ENCODE measurements at places on chromosomes 4 and X. TPM values are rescaled to one million over a fixed set of nuclear protein-coding genes. Genes with fewer than 3 reads are reported as not detected.

FAT4 gene
- 0.20 TPM for total RNA-seq

- no peak for DNase-seq
Measured at GRCh38 chr4:110467400-110467799, 8.6 kb upstream of the ENPEP start.

DNA sequence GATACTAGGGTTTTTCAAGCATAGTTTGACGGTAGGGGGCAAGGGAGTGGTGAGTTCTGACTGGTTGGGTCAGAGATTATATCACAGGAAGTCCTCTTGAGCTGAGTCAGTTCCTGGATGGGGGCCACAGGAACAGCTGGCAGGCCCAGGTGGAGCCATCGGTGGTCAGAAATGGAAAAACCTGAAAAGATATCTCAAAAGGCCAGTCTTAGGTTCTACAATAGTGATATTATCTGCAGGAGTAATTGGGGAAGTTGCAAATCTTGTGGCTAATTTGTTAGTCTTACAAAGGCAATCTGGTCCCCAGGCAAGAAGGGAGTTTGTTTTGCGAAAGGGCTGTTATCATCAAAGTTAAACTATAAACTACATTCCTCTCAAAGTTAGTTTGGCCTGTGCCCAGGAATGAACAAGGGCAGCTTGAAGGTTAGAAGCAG lies 159.3 kb downstream of the PTCHD1 start:
- peak; percentile 88 for DNase-seq

DNA sequence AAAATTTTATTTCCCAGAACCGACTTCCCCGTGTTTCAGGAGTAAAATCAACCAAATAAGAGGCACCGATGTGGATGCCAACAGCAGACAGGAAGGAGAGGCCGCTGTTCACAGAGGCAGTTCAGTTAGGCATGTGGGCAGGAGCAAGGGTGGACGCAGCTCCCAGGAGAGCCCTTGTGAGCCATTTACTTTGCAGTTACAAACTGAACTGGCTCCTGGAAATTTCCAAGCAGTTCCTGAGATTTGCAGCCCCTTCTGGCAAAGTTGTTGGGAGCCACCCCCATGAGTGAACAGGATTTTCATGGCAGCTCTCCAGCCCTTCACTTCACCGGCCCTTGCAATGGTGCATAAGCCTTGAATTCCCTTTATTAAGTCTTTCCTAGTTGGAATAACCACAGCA lies 189.1 kb downstream of the AFAP1 start:
- no peak for DNase-seq

DNA sequence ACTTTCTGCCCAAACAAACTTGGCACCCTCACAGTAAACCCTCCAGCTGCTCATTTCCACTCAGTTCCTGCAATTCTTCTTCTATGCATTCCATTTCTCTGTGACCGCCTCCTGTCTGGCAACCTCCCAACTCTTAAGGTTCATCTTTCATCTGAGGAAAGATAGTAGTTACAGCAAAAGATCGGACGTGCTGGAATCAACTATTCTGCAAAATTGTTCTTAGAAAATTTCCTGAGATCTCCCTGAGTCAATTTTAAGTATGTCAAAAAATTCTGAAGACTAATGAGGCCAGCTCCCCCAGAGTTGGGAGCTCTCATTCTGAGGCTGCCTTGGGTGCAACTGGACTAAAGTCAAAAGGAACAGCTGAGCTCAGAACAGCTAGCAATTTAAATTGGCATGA lies 1026.0 kb downstream of the ADGRL3 start:
- DNase-seq, result no peak

DNA sequence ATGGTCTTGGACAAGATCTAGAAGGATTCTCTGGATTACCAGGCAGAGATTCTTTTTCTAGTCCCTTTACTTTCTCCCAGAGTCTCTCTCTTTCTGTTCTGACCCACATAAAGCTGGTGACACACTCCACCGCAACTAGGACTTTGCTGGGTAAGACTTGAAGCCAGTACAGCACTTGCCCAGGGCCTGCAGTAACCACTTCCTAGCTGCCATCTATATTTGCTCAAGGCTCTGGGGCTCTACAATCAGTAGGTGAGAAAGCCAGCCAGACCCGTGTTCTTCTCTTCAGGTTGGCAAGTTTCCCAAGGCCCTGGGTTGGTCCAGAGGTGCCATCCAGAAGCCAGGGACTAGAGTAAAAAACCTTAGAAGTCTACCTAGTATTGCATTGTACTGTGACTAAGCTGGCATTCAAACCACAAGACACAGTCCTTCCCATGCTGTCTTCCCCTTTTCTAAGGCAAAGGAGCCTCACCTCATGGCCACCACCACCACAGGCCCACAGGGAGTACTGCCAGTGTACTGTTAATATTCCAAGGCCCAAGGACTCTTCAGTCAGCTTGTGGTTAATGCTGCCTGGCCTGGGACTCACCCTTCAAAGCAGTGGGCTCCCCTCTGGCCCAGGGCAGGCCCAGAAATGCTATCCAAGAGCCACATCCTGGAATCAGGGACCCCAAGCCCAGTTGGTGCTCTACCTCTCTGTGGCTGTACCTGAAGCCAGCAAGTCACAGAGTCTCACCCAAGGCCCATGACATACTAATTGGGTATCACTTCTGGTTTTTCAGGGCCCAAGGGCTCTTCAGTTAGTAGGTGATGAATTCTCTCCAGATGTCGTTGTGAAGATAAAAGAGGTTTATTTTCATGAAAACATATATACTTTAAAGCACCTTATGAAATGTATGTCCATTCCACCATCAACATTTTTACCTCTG lies 54.7 kb downstream of the CD38 start:
- no peak for DNase-seq

AWAT2 gene
- total RNA-seq, result not detected

SHOX gene
- not detected for total RNA-seq

DNA sequence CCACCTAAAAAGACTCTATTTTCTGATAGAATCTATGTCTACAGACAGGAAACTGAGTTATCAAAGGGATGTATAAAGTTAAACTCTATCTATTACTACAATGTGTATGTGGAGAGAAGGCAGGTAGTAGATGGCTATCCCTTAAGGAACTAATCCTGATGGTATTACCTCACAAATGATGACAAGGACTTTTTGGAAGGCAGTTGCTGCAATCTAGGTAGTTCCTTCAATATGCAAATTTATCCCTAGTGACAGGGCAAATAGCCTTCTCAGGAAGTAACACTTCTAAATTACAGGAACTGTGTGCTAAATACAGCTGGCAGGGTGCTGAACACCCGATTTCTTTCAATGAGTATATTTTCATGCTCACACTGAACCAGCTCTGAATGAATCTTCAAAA lies 177.4 kb downstream of the COL25A1 start:
- DNase-seq, result no peak

AVPR2 gene
- total RNA-seq, result not detected

DNA sequence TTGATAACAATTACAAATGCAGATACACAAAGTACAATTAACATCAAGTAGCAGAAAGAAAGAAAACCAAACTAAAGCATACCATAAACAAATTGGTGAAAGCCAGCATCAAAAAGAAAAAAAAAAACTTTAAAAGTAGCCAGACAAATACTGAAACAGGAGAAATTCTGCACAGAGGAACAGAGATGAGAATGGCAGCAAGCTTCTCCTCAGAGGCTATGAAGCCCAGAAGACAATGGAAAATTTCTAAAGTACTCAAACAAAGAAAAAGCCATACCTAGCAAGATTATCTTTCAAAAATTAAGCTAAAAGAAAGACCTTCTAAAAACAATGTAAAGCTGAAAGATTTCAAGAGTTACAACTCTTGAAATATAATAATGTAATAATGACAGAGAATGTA lies 471.3 kb downstream of the SPOCK3 start:
- DNase-seq, result no peak

Data from RPMI7951 (cell line).